ENCODE measurements at places on chromosomes 7 and 10. TPM values are rescaled to one million over a fixed set of nuclear protein-coding genes. Genes with fewer than 3 reads are reported as not detected.

The OPN1SW gene
- not detected for total RNA-seq

The MGAM2 gene
- 2.7 TPM for total RNA-seq

The BBS9 gene
- total RNA-seq, result 53.3 TPM

GRCh38 chr10:3136763-3137611 is 35.6 kb downstream of the PITRM1 start:
- DNase-seq, result peak; percentile 53

- no peak for DNase-seq
Observed at GRCh38 chr10:12922117-12922900, 79.2 kb downstream of the CCDC3 start.

- DNase-seq, result no peak
Observed at GRCh38 chr10:114163062-114163461, 10.9 kb downstream of the CCDC186 start.

- no peak for DNase-seq
Observed at GRCh38 chr10:110224992-110225391, 17.6 kb downstream of the MXI1 start.

GRCh38 chr10:96696845-96697425 is 23.4 kb downstream of the PIK3AP1 start:
- no peak for DNase-seq

GRCh38 chr7:45681596-45682357 is 107.6 kb downstream of the ADCY1 start:
- peak; percentile 7 for DNase-seq

- no peak for DNase-seq
Observed at GRCh38 chr7:90596671-90597562, 796 bp downstream of the CDK14 start.

GRCh38 chr7:43847496-43847895 is 21.8 kb downstream of the MRPS24 start:
- DNase-seq, result no peak

DNA sequence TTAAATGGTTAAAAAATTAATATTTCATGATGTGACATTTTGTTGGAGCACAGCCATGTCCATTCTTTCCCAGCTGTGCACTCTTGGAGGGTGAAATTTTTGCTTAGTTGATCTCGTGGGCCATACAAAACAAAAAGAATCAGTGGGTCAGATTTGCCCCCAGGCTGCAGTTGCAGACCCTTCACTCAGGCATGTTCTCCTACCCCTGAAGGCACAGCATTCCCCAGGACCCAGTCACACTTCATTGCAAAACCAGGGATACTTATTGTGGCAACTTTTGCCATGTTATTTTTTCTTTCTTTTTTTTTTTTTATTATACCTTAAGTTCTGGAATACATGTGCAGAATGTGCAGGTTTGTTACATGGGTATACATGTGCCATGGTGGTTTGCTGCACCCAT is 6.0 kb downstream of the TAS2R40 start:
- no peak for DNase-seq
